ENCODE measurements at places on chromosomes 5 and 9. TPM values are rescaled to one million over a fixed set of nuclear protein-coding genes. Genes with fewer than 3 reads are reported as not detected.

DNA sequence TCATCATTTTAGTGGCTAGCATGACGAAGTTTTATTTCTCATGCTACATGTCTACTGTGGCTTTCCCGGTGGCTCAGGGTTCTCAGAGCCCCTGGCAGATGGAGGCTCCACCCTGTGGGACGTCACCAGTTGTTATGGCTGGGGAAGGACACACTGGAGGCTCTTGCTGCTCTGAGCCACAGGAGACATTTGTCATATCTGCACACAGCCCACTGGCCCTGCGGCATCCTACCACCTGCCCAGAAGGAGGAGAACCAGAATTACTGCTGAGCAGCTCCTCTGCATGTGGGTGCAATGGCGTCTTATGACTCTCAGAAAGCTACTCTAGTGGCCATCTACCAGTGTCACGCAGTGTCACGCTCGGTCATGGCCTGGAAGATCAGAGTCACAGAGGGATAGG is 6.6 kb downstream of the OR13J1 start:
- H3K4me3 ChIP-seq: no peak overlapping the region
- H3K36me3 ChIP-seq: no peaks in the 10 kb centered on the region
- DNase-seq: no peak
- H3K27me3 ChIP-seq: peaks cover 15% of the 10 kb centered on the region

Gene ROR2
- 7.3 TPM for total RNA-seq

- H3K4me1 ChIP-seq: no peaks in the 10 kb centered on the region
- H3K4me3 ChIP-seq: no peak overlapping the region
- peaks cover 27% of the 10 kb centered on the region for H3K36me3 ChIP-seq
- H3K27ac ChIP-seq: no peak overlapping the region
Observed at GRCh38 chr9:137520614-137521404, 29.4 kb downstream of the PNPLA7 start.

Gene OR4F3
- total RNA-seq: not detected

DNA sequence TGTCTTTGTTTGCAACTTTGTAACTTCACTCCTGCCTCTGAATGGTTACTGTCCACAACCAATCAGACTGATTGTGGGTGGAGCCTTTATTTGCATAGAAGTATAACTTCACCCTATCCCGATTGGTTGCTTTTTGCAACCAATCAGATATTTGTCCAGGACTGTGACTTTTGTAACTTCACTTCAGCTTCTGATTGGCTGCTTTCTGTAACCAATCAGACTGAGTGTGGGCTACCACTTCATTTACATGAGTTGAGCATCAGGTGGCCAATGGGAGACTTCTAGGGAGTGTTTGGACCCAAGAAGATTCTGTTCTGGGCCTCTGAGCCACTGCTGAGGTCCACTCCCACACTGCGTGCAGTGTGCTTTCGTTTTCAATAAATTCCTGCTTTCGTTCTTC is 1810.7 kb upstream of the CDH6 start:
- H3K4me3 ChIP-seq: no peak overlapping the region
- DNase-seq: no peak
- no peaks in the 10 kb centered on the region for H3K4me1 ChIP-seq
- no peak overlapping the region for H3K27ac ChIP-seq

DNA sequence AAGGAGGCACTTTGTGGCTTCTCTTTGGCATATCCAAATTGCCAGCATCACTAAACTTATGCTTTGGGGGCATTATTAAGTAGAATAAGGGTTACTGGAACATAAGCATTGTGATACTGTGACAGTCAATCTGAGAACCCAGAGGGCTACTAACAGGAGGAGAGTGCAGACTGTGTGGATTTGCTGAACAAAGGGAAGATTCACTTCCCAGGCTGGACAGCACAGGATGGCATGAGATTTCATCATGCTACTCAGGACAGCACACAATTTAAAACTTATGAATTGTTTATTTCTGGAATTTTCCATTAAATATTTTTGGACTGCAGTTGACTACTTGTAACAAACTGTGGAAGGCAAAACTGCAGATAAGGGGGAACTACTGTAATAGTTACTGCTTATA is 212.5 kb downstream of the TMC1 start:
- H3K4me3 ChIP-seq: no peak overlapping the region
- no peak for DNase-seq
- no peaks in the 10 kb centered on the region for H3K4me1 ChIP-seq

Gene PAXX
- 55.5 TPM for total RNA-seq

DNA sequence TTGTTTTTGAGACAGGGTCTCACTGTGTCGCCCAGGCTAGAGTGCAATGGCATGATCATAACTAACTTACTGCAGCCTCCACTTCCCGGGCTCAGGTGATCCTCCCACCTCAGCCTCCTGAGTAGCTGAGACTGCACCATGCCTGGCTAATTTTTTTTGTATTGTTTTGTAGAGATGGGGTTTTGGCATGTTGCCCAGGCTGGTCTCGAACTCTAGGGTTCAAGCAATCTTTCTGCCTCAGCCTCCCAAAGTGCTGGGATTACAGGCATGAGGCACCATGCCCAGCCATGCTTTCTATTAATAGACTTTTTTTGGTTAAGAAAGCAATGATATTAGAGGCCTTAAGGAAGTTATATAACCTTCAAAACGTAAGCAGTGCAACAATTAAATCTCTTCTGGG is 23.3 kb downstream of the CLTA start:
- H3K27ac ChIP-seq: no peak overlapping the region
- peaks cover 76% of the 10 kb centered on the region for H3K36me3 ChIP-seq
- no peak for DNase-seq
- H3K27me3 ChIP-seq: no peaks in the 10 kb centered on the region

Gene IFNA2
- total RNA-seq: not detected

Gene ZMYND19
- 27.1 TPM for total RNA-seq

Gene RAPGEF6
- 21.5 TPM for total RNA-seq

Gene PLPP7
- total RNA-seq: 0.94 TPM

DNA sequence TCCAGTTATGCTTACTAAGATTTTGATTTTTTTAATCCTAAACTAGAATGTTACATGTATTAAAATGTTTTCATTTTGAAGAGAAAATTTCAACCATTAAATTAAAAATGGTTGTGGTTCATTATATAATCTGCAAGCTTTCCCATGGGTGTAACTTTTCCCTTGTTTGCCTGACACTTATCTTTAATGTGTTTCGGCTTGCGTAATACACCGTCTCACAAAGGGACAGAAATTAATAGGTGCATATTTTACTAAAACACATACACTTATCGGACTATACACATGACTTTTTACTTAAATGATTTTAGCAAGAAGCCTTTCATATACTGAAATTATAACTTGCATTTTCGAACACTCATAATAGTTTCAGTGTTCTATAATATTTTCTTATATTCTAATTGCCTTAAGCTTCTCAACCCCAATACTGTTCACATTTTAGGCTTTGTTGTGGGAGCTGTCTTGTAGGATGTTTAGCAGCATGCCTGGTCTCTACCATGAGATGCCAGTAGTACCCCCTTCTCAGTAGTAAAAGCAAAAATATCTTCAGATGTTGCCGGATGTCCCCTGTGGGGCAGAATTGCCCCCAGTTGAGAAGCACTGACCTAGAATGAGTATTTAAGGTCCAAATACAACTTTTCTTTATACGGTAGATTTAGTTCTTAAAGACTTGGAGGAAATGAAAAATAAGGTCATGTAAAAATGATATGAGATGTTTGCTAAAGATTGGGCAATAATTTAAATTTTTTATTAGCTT is 28.6 kb downstream of the UGCG start:
- H3K4me1 ChIP-seq: peaks cover 26% of the 10 kb centered on the region
- DNase-seq: no peak
- peaks cover 17% of the 10 kb centered on the region for H3K36me3 ChIP-seq
- no peaks in the 10 kb centered on the region for H3K27me3 ChIP-seq
- no peak overlapping the region for H3K4me3 ChIP-seq

DNA sequence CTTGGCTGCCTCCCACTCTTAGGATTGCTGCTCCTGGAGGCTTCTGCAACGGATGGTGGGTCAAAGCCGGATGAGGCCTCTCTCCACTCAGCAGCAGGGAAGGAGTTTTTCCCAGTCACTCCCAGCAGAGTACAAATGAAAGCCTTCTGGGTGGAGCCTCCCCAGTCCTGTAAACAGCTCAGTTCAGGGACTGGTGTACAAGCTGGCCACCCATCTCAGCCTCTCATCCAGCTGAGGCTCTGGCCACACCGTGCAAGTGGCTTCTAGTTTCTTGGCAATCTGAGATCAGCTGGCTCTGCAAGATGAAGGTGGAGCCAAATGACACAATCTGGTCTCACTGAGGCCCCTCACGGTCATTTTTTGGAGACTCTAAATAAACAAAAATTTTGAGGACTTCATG is 10.0 kb downstream of the GPX3 start:
- no peaks in the 10 kb centered on the region for H3K27me3 ChIP-seq
- H3K36me3 ChIP-seq: peaks cover 89% of the 10 kb centered on the region
- peak; percentile 88 for DNase-seq
- peak overlapping the region; percentile 49 for H3K27ac ChIP-seq
- H3K4me1 ChIP-seq: peaks cover 23% of the 10 kb centered on the region
